ENCODE measurements at places on chromosomes 1 and 21.

DNA sequence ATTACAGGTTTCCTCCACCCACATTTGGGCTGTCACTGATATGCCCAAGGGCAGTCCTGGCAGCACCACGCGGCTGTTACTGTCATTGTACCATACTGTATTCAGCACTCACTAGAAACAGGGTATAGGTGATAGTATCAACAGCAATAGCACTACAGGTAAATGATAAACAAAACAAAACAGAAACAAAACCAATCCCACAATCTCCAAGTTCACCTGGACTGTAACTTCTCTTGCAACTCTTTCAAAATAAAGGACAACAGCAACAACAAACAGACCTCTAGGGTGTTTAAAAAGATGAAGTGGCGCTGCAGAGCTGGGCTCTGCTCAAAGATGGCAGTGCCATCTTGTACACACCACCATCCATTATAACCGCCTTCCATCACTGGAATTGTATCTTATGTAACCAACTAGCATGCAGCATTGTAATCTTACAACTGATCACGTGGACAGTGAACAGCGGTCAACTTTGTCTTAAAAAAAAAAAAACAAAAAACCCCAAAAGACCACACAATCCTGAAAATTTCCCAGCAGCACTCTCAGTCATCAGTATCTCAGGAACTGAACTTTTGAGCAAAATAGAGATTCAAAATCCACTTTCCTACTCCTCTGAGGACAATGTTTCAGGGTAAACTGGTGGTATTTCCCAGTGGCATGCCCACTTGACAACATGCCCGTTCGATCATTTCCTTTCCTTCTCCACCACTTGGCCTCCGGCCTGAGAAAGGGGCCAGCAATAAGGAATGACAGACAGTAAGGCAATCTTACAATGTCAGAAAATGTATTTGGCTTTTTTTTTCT lies 3.8 kb downstream of the IRF2BP2 start:
- DNase-seq, result no peak

DNA sequence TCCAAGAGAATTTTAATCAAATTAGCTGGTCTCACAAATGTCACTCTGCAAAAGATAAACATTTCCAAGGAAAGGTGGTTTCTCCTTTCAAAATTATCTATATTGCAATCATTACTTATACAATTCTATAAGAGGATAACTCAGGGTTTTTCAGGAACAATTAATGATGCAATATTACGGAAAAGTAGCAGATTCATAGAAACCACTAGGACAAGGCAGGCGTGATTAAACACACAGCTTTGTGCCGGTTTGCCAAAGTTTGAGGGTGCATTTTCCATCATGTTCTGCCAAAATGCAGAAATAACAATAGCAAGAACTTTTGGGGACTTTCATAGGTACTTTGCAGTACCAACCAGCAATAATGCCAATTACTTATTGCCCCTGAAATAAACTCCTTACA lies 605 bp downstream of the TNFRSF9 start:
- DNase-seq, result no peak

DNA sequence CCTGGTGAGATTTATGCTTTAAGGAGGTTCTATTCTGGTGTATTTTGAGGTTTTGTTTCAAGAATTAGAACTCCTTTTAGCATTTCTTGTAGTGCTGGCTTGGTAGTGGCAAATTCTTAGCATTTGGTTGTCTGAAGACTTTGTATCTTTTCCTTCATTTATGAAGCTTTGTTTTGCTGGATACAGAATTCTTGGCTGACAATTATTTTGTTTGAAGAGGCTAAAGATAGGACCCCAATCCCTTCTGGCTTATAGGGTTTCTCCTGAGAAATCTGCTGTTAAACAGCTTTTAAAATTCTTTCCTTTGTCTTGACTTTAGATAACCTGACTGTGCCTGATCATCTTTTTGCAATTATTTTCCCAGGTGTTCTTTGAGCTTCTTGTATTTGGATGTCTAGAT lies 58.6 kb downstream of the GPR137B start:
- no peak for DNase-seq

DNA sequence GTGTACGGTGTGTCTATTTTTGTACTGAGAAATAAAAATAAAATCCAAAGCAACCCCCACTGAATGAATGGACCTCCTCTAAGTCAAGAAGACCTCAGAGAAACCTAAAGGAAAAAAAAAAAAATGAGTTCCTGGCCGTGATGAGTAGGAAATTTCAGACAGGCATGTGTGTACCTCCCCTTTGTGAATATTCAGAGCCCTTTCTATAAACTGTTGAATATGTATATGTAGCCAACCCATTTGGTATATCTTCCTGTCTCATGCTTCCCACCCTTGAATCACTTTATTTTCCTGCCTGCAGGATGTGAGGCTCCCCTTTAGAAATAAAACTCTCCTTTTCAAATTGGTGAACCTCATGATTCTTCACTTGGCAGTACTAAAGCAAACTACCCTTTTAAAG lies 887.8 kb upstream of the NCAM2 start:
- no peak for DNase-seq

DNA sequence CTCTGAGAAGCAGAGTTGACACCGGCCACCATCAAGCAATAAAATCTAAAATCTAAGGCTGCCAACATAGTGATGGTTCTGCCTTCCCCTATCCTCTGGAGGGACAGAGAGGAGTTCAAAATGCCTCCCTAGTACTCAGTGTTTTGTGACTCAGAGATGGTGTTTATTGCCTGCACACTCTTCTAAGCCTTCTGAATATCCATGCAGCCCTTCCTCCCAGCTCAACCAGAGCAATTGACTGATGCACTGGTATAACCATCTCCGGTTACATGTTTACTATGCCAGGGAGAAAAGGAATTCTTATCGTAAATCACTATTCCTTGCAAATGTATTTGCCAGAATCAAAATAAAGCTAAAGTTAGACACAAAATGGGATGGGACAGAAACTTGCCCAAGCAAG lies 132.9 kb upstream of the RAB4A start:
- DNase-seq, result no peak

- DNase-seq, result no peak
Measured at GRCh38 chr1:150688763-150689162, 8.2 kb downstream of the GOLPH3L start.

GRCh38 chr1:62912028-62912638 lies 128.2 kb downstream of the ATG4C start:
- DNase-seq, result no peak

DNA sequence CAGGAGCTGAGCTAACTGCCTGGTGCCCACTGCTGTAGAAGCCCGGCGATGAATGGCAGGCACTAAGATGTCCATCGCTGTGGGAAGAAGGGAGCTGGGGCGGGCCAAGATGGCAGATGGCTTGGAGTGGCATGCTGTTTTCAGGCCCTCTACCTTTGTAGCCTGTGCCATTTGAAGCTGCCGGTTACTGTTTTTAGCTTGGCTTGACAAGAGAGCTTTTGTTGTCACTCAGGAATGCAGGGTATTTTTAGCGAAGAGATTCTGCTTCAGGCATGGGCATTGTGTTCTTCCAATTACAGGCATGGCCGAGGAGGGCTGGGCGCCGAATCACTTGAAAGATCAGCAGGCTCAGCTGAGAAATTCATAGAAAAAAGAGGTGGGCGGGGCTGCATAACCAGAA lies 348.7 kb downstream of the RPS6KC1 start:
- no peak for DNase-seq

DNA sequence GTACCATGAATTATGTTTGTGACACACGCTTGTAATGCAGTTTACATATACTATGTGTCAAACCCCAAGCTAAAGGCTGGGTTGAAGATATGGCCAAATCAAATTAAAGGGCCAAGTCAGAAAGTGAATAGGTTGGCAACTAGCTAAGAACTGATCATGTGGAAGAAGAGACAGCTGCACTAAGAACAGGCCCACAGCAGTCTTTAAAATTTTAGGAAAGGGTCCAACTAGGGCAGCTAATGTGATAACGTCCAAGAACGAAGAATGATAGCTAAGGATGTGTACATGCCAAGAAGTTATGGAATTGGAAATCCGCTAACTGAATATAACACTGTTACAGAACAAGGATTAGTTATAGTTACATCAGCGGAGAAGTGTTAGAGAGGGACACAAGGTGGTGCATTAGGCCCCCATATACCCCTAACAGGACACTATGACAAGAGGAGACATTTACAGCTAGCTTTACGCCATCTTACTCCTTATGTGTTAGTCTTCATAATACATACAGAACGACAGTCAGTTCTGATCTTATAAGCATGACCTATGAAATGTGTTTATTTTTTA lies 6.5 kb upstream of the RNF2 start:
- DNase-seq, result no peak

Measured in SHP77 treated with DMSO at 0.1 percent for 48 hours (cell line).